Left renal pelvis (tissue), 4 donors: ENCODE measurements at places on chromosomes 4 and X. TPM values are rescaled to one million over a fixed set of nuclear protein-coding genes. Genes with fewer than 3 reads are reported as not detected.

DNA sequence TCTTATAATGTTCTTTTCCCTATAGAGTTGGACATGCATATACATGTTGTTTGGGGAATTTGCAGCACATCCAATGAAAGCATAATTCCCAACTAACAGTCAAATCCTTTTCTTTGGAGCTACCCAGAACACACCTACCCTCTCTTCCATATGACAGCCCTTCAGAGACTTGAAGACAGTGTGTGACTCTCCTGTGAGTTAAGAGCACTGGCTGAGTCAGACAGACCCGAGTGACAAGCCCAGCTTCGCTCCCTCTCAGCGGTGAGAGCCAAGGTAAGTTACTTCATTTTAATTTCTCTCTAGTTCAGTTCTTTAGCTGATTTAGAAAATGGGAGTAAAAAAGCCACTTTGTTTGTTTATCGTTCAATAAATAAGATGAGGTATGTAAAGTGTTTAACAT, 86.3 kb downstream of the RTL9 start:
- no peak for DNase-seq

GRCh38 chrX:110795645-110796406, at the start of gene CHRDL1:
CHRDL1 (minus strand) TSS chrX:110795817; CDS start chrX:110792181, 3,636 bp downstream.
- DNase-seq: no peak

DNA sequence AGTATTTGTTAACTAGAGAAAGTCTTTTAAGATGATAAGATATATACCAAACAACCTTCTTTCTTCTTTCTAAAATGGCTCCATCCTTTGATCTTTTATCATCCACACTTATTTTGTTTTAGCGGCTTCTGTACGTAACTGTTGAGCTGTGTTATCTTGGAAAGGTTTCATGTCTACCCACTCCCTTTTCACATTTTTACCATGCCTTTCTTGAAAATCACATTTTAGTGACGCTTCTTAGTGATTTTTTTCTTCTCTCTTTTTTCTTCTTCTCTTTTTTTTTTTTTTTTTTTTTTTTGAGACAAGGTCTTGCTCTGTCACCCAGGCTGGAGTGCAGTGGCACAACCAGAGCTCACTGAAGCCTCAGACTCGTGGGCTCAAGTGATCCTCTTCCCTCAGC, 135.1 kb downstream of the CHIC2 start:
- no peak for DNase-seq

Gene PCSK1N
- 4.6 TPM for polyA plus RNA-seq

DNA sequence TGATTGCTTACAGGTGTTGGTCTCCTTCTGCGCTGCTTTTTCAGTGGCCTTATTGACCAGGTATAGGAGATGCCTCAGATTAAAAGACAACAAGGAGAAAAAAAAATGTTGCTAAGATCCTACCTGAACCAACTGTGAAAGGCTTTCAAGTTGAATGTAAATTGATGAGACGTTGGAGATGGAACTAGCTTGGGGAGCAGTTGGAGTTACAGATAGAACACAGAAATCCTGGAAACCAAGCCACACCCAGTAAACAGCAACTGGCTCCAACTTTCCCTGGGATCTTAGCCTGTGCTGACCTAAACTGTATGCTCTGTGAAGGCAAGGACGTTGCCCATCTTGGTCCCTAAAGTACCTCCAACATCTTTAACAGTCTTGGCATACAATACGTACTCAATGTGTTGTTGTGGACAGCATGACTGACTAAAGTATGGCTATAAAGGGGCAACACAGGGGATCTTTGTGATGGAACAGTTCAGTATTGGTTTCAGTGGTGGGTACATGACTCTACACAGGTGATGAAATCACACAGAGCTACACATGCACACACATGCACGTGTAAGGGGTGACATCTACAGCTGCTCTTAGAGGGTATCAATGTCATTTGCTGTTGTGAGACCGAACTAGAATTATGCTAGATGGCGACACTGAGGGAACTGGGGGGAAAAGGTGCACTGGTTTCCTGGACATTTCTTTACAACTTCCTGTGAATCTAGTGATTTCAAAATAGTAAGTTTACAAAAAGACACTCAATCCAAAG, 22.3 kb downstream of the GAB3 start:
- no peak for DNase-seq

- DNase-seq: no peak
Observed at GRCh38 chrX:38061335-38061734, 55.0 kb downstream of the SYTL5 start.

DNA sequence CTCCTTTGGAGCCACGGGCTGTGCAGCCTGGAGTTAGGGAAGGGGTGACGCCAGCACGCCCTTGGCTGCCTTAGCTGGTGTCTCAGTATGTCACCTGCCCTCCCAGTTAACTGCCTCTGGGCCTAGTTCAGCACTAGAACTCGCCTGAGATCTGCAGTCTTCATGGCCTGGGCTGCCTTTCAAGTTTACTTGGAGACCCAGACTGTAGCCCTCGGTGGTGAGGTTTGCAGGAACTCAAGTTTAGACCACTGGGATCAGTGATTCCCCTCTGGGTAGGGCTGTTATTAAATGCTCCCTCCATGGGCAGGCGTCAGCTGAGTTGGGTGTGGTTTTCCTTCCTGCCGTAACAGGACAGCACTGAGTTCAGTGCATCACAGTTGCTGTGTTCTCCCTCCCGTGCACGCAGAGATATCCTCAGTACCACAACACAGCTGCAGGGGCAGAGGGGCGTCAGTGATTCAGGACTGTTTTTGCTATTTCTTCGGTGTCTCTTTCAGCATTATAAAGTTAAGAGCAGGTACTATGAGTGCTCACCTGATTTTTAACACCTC, 30.5 kb downstream of the PLAC8 start:
- no peak for DNase-seq

- DNase-seq: no peak
Observed at GRCh38 chrX:140177821-140178220, 212.5 kb upstream of the CXorf66 start.

GRCh38 chr4:150332086-150332485, 249.9 kb upstream of the MAB21L2 start:
- no peak for DNase-seq

GRCh38 chr4:98093662-98094061, 49.6 kb downstream of the STPG2 start:
- DNase-seq: no peak

Gene NXF2B
- polyA plus RNA-seq: 0.80 TPM

DNA sequence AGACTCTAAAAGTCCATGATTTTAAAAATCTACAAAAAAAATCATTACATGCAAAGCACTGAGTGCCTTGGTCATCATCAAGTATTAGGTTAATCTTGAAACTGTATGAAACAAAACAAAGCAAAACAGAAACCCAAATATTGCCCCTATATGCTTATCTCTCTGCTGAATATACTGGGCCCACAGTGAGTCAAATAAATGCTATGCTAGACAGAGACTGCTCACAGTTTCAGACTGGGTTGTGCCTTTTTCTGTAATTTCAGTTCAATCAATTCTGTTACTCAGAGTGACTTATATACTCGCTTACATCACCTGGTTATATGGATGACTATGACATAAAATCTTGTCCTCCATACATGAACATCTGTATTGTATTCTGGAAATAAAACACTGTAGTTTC, 257.1 kb upstream of the ACTRT1 start:
- no peak for DNase-seq

GRCh38 chr4:111977419-111977965, 167.8 kb upstream of the FAM241A start:
- DNase-seq: no peak

GRCh38 chr4:116839826-116840225, 245.6 kb downstream of the TRAM1L1 start:
- DNase-seq: no peak

Gene LGI2
- 20.7 TPM for polyA plus RNA-seq

- DNase-seq: no peak
Observed at GRCh38 chr4:6002492-6002833, 15.8 kb downstream of the C4orf50 start.

- no peak for DNase-seq
Observed at GRCh38 chr4:80202190-80202711, 4.9 kb downstream of the PRDM8 start.

Gene CTAG2
- not detected for polyA plus RNA-seq

GRCh38 chr4:55385201-55385649, 10.5 kb upstream of the TMEM165 start:
- no peak for DNase-seq

DNA sequence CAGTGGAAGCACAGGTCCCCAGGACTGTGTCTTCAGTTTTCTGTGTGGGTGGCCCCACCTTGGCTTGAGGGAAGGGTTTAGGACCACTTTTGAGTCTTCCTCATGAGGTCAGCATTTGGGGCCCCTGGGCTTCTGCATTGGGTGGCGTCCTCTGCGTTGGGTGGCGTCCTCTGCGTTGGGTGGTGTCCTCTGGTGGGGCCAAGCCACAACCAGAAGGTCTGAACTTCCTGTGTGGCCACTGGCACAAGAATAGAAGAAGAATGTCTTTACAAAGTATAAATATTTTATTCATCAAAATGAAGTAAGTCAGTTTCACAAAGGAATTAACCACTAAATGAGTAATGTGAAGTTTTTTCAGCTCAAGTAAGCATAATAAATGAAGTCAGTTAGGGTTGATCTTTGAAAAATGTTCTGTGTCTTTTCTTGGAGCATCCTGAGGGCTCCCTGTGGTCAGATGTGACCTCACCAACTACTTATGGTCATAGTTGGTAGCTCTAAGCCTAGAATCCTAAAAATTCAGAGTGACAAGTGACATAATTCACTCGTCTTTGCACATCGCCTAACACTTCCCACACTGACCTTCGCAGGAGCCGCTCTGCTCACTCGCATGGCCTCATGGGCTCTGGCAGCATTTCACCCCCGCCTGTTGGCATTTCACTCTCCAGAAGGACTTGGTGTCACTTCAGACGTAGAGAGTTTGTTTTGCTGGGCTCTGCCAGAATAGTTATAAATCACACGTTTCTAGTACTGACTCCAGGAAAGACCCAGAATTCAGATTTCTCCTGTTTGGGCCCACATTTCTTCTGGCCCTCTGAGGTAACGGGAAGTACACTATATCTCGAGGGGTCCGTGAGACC, 39.0 kb upstream of the HGFAC start:
- no peak for DNase-seq

DNA sequence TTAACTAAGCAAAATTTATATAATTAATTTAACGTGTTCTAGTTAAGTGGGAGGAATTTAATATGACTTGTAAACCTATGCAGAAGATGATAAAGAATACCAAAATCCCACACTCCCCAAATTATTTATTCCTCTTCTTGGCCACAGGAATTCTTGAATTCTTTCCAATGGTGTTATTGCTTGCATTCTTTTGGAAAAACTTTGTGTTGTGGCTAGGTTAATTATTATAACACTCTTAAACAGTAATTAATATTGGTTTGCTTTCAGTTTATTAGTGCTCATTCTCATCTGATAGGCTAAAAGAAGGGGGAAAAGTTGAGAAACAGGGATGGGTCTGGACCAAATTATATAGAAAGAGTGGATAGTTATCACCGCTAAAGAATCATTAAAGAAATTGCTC, 141.5 kb upstream of the PABPC4L start:
- DNase-seq: no peak

GRCh38 chr4:84403656-84404055, 95.4 kb downstream of the NKX6-1 start:
- DNase-seq: no peak

GRCh38 chr4:88757067-88757466, 59.4 kb upstream of the NAP1L5 start:
- DNase-seq: no peak

- no peak for DNase-seq
Observed at GRCh38 chr4:184395971-184396391, 78.4 kb downstream of the IRF2 start.

Gene DMP1
- polyA plus RNA-seq: not detected

- DNase-seq: no peak
Observed at GRCh38 chr4:48944756-48945241, 38.2 kb upstream of the OCIAD2 start.

DNA sequence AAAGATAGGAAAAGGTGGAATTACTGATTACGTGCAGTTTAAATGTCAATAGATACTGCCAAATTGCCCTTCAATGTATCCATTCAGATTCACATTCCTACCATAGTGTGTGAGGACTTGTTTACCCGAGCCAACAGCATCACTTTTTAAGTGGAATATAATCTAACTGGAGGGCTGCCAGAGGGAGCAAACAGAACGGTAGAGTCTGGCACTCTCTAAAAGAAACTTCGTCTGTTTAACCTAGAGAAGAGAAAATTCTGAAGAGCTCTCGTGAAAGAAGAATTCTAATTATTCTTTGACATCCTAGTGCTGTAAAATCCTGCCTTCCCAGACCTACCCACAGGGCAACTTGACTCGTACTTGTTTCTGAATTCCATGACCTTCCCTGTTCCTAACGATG, 23.2 kb downstream of the SMIM43 start:
- no peak for DNase-seq

DNA sequence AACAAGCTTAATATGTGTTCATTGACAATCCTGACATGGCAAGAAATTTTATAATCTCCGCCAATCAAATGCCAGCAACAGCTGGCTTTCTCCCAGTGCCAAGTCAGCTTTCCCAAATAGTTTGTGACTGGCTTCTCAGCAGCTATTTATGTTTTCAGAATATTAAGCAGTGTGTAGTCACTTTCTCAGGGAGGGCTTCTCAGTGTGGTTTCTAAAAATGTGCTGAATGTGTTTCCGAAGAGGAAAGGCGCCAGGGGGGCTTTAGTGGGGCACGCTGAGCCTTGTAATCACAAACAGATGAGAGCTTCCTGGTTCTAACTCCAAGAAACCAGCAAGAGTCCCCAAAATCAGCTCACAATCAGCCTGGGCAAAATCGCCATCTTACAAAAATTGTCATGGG, 258.7 kb upstream of the CPEB2 start:
- no peak for DNase-seq

GRCh38 chrX:12917753-12918152, 11.3 kb downstream of the TLR8 start:
- DNase-seq: no peak

DNA sequence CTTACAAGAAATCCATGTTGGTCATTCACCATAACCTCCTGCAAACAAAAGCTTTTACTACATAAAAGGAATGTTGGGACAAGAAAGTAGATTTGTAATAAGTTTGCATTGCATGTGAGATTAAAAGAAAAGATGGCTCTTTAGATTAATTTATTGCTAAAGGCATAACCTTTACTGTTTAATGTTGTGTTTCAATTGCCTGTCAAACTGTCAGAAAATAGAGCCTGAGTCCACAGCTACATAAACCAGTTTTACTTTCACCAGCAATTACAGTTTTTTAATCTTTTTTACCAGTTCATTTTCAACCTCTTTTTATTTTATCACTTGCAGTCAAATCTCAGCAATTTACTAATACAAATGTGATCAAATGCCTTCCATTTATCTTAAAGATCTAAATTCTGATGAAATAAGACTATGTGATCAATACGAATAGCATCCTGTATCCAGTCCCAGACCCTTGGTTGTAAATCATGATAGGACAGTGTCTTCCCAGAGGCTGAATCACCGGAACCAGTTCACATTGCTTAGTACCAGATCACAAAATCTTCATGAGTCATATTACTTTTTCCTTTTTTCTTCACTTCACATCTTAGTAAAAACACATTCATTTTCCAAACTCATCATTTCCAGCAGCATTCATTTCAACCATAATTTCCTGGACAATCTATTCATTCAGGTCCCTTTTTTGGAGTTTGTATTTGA, 95.4 kb upstream of the FRG1 start:
- DNase-seq: no peak

DNA sequence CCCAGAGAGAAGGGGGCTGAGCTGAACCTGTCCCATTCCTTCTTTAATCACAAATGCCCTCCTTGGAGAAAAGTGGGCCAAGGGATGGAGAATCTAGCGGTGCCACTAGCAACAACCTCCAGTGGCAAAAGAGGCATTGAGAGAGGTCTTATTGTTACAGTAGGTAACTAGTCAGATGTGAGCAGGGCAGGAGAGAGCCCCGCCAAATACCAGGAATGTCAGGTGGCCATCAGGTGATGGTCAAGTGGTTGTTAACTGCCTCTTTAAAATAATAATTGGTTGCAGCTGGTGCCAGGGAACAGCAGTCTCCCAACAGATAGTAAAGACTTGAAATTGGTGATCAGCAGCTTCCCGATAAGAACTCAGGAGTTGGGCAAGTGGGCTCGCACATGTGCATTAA, 116.1 kb downstream of the EVC2 start:
- DNase-seq: no peak
